Activated T-helper 1 cell treated with Interleukin-2 at 50 U/mL for 16 hours (primary cell): ENCODE measurements at places on chromosomes 1 and 21.

GRCh38 chr1:186757851-186758250 lies 70.9 kb upstream of the PLA2G4A start:
- no peak for DNase-seq

- DNase-seq: no peak
These were observed 17.5 kb upstream of the VAMP3 start for GRCh38 chr1:7753641-7754040.

DNA sequence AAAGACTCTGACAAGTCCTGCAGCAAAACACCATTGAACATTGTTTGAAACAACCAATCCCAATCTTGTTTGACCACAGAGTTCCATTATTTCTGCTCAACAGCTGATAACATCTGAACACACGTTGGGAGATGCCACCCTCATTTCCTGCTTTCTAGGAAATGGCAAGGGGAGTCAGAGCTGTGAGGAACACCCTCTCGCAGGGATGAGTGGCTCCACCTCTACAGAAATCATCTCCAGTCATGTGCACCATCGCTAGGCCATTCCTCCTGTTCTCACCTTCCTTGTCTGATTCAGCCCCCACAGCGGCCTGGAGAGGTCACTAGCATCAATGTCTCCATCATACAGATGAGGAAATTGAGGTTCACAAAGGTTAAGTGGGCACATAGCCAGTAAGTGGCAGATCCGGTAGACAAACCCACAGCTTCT lies 22.4 kb upstream of the RUNX3 start:
- no peak for DNase-seq

GRCh38 chr1:224266105-224266914 lies 63.7 kb downstream of the NVL start:
- DNase-seq: no peak

GRCh38 chr1:107963601-107964335 lies 1.2 kb downstream of the VAV3 start:
- DNase-seq: peak; percentile 5

GRCh38 chr1:162475089-162475488 lies 22.5 kb upstream of the UHMK1 start:
- no peak for DNase-seq

DNA sequence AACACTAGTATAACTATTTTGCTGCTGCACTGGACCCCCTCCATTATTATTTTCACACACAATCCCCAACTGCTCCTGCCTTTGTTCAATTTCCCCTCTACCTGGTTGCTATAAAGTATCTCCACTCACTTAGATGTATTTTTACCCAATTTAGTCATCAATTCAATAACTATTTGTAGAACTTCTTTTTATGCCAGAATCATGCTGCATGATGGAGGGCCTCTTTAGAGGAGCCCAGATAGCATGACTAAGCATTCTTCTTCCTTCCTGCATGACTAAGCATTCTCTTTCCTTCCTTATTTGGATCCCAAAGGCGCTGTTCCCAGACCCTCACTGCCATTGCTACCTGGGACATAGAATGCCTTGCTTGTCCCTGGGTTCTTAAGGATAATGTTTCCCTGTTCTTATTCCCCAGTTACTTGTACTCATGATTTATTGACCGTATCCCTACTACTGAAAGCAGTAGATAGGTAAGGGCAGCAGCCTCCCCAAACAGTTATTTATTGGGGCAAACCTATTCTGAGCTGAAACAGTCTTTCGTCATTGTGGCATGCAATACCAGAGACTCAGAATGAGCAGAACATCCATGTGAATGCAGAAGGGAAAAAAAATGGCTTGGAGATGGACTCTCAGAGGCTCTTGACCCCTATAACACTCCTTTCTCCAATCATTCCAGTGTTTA lies 89.3 kb upstream of the AKT3 start:
- DNase-seq: no peak

GRCh38 chr1:105027838-105028471 lies 1278.3 kb downstream of the AMY1C start:
- DNase-seq: no peak

- DNase-seq: no peak
These were observed 71.1 kb upstream of the CD34 start for GRCh38 chr1:207981976-207982375.

DNA sequence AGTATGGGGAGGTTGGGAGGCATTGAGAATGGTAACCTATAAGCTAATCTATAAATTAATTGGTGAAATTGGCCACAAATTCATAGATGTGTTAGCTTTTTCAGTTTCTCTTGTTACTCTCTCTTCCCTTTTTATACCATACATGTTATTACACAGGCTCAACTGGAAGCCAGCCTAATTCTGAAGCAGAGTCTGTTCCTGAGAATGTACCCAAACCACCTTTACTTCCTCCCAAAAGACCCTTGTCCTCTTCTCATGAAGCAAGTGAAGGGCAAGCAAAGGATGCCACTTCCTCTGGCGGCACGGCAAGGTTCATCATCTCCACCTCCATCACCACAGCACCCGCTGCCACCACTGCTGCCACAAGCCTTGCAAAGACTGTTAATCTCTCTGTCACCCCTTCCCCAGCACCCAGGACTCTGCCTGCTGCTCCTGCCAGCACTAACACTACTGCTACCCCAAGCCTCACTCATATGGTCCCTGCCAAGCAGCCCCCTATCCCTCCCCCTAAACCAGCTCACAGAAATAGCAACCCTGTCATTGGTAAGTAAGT lies 39.5 kb upstream of the RCC1 start:
- DNase-seq: no peak

DNA sequence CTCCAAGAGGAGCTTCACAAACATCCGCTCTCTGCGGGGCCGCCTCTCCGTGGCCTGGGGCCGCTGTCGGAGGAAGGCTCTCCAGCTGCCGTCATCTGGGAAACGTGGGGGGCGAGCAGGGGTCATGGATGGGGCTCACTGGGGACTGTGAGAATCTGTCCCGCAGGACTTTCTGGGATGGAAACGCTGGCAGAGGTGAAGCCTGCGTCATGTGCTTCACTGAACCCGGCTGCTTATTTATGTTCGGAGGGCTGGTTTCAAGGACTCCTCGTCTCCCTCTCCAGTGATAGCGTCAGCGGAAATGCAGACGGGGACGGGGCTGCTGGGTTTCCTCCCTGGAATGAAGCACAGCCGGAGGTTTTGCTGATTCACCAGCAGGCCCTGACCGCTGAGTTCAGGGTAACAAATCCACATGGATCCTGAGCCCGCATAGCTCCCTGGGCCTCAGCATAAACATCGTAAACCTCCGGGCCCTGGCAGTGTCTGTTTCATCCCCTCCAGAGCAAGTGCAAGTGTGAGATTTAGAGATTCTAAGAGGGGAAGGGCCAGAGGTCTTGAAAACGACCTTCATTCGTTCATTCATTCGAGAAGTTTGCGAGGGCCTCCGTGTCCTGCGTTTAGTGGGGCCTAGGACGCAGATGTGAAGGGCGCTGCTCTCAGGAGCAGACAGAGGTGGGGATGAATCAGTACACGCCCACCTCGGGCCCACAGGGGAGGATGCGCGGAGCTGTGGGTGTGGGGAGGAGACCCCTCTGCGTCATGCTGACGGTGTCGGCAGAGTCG lies 7.0 kb upstream of the POFUT2 start:
- DNase-seq: no peak

- DNase-seq: no peak
These were observed 34.5 kb downstream of the PROX1 start for GRCh38 chr1:214022229-214022791.

GRCh38 chr1:107626073-107626796 lies 338.7 kb downstream of the VAV3 start:
- no peak for DNase-seq

GRCh38 chr1:23463286-23463685 lies 20.7 kb downstream of the ASAP3 start:
- no peak for DNase-seq

DNA sequence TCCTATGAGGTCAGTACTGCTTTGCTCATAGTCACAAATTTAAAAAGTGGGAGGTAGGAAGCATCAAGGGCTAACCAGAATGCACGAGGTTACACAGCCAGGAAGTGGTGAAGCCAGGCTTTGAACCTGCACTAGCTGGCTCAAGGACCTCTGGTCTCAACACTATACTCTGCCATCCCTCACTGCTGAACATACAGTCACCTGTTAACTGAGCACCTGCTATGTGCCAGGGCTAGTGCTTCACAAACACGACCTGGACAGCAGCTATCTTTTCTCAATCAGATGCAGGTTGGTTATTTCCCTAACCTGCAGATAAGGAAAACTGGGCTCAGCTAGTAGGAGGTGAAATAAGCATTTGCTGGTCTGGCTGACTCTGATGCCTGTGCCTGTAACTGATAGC lies 73.0 kb downstream of the GLIS1 start:
- no peak for DNase-seq

GRCh38 chr21:37292941-37293340 lies 25.8 kb upstream of the VPS26C start:
- no peak for DNase-seq

DNA sequence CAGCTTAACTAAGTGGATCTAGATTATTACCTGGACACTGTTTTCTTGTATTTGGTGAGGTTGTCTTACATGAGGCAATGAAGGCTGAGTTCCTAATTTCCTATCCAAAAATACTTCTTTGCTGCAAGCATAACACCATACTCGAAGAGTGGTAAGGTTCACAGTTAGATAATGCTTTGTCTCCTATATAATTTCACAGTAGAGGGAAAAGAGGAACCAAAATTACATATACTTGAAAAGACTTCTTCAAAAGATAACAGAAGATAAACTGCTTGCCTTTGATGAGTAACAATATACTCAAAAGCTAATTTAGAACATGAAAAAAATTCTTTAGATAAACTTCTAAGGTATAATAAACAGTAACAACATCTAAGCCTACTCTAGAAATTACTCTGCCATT lies 20.4 kb downstream of the USP33 start:
- DNase-seq: no peak

GRCh38 chr1:163672976-163673758 lies 351.4 kb downstream of the NUF2 start:
- no peak for DNase-seq

- no peak for DNase-seq
These were observed 3.1 kb downstream of the ILDR2 start for GRCh38 chr1:166972193-166972592.

- DNase-seq: no peak
These were observed 1.2 kb downstream of the S100A10 start for GRCh38 chr1:151992303-151993083.

- DNase-seq: no peak
These were observed 26.0 kb downstream of the ATF6 start for GRCh38 chr1:161791904-161792655.

- no peak for DNase-seq
These were observed 12.0 kb downstream of the PROK1 start for GRCh38 chr1:110462964-110463363.

DNA sequence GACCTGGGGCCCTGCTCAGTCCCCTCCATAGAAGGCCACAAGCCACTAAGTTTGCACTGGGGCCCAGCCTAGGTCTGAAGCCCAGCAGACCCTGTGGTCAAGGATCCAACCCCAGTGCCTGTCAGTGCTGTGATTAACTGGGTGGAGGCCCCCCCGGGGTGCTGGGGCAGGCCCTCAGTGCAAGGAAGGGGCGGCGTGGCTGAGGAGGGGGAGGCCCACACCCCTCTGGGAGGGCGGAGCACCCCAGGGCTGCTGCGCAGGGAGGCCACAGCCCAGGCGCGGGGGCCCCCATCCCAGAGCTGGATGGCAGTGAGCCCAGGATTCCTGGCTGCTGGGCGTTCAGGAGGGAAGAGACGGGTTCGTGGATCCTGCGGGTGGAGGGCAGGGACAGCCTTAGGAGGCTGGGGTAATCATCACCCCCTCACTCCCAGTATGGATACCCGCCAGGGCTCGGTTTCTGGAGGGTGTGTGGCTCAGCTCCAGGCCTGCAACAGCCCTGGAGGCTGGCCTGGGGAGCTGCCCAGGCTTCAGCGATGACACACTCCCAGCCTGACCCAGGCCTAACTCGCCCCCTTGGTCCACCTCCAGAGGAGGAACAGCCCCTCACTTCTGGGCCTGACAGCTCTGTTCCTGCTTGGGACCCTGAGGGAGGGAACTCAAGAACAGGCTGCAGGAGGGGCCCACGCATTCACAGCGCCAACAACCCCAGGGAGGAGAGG lies 890 bp downstream of the GJC2 start:
- DNase-seq: no peak

DNA sequence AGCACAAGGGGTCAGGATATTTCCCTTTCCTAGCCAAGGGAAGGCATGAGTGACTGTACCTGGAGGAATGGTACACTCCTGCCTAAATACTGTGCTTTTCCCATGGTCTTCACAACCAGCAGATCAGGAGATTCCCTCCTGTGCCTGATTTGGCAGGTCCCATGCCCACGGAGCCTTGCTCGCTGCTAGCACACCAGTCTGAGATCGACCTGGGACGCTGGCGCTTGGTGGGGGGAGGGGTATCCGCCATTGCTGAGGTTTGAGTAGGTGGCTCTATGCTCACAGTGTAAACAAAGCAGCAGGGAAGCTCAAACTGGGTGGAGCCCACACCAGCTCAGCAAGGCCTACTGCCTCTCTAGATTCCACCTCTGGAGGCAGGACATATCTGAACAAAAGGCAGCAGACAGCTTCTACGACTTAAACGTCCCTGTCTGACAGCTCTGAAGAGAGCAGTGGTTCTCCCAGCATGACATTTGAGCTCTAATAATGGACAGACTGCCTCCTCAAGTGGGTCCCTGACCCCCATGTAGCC lies 486.0 kb upstream of the CHRM3 start:
- DNase-seq: no peak

DNA sequence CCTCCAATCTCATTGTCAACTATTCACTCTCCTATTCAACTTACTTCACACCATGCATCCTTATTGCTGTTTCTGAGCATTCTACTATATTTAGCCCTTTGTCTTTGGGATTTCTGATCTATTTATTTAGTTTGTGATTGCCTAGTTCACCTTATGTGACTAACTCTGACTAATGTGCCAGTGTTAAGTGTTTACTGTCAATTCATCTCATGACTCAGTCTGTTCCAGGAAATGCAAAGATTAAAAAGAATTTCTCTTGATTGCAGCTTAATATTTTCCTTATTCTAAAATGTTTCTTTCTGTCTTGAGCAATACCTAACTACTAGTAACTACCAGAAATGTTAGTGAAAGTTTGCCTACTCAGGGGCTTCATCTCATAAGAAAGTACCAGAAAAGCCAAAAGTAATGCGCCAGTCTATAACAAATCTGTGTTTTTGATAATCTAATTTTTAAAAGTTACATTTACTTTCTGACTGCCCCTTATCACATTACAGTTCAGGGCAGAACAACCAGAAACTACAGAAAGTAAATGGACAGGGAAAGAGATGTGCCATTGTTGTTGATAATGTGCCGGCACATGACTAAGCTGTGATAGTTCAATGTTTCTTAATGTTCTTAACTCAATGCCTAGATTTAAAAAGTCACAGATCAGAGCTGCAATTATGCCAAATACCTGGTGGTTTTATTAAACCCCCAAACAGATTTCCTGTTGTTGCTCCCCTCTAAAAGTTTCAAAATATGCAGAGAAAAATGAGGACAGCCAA lies 556.5 kb downstream of the PTBP2 start:
- no peak for DNase-seq

DNA sequence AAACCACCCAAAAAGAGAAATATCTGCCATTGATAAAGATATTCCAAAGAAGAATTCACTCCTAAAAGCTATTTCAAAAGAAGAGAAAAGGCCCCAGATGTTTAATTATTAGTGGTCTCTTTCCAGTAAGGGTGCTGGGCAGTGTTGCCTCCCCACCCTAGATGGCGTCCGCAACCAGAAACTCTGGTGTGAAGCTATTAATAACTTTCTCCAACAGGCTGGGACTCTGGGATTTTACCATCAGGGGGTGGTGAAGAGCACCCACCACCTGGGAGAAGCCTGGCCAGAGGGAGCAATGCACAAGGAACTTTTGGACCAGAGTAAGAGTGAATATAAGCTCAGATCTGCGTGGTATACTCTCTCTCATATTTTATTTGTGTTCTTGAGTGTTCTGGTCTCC lies 115.4 kb upstream of the TIAM1 start:
- no peak for DNase-seq

GRCh38 chr1:34618381-34618780 lies 136.5 kb upstream of the GJB5 start:
- no peak for DNase-seq
